ENCODE measurements at places on chromosomes 6 and 20. TPM values are rescaled to one million over a fixed set of nuclear protein-coding genes. Genes with fewer than 3 reads are reported as not detected.

- DNase-seq, result peak; percentile 85
These were observed 28.5 kb downstream of the RSPO3 start for GRCh38 chr6:127146932-127147331.

DNA sequence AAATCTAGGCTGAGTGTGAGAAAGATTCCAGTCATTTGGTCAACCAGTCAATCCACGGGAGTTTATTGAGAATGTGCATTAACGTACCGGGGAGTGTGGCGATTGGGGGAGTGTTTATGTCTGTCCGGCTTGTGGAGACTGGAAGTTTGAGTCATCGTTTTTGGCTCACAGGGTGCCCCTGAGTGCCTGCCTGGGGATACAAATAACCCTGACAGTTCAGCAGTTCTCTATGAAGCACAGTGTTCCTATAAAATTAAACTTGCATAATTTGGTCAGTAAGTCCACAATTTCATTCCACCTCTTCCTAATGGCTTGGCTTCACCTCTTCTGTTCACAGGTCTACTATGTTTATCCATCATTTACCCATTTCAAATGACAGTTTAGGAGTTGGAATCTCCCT lies 72.6 kb upstream of the PLEKHG1 start:
- peak; percentile 18 for DNase-seq

- DNase-seq, result no peak
These were observed 45.8 kb downstream of the EPM2A start for GRCh38 chr6:145689529-145689928.

- DNase-seq, result no peak
These were observed 6.7 kb upstream of the SLC17A9 start for GRCh38 chr20:62945771-62946339.

DNA sequence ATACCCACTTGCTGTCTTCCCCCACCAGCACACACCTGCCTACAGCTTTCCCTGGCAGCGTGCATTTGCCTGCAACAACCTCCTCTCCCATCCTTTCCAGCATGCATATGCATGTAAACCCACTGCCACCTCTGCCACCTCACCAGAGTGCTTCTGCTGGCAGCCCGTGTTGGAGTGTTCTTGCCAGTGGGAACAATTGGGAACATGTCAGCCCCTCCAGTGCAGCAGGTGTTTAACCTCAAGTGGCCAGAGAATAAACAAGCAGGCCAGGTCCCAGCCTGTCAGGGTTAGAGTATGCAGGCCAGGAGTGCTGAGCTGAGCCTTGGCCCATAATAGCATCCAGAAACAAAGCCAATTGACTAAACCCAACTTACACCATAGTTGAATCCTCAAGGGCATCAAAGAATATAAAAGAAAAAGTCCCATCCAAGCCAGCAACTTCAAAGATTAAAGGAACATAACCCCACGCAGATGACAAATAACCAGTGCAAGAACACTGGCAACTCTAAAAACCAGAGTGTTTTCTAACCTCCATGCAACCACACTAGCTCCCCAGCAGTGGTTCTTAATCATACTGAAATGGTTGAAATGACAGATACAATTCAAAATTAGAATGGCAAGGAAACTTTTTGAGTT lies 1212.1 kb upstream of the CITED2 start:
- no peak for DNase-seq

GRCh38 chr6:45830441-45831139 lies 185.1 kb downstream of the CLIC5 start:
- no peak for DNase-seq

GRCh38 chr6:85642774-85643536 lies at the start of gene SYNCRIP:
Gene SYNCRIP, minus strand, starts transcription at chr6:85642886. Its CDS starts 1,447 bp downstream, at chr6:85641439.
- DNase-seq, result peak; percentile 94

- peak; percentile 90 for DNase-seq
These were observed 34.9 kb upstream of the TNFAIP3 start for GRCh38 chr6:137832110-137832509.

DNA sequence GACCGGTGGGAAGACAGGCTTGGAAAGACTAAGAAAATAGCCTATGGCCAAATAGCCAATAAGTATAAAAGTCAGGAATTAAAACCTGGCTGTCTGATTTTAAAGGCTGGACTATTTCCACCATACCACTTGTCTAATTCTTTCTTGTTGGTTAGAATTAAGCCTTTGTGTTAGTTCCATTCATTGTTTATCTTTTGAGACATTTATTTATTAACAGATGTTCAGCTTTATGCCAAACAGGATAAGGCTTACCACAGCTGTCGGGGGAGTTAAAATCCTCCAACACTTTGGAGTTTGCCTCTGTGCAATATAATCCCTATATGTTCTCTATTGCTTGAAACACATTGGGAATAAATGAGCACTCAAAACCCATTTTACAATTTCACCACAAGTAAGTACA lies 208.3 kb downstream of the TMEM200A start:
- DNase-seq, result no peak

DNA sequence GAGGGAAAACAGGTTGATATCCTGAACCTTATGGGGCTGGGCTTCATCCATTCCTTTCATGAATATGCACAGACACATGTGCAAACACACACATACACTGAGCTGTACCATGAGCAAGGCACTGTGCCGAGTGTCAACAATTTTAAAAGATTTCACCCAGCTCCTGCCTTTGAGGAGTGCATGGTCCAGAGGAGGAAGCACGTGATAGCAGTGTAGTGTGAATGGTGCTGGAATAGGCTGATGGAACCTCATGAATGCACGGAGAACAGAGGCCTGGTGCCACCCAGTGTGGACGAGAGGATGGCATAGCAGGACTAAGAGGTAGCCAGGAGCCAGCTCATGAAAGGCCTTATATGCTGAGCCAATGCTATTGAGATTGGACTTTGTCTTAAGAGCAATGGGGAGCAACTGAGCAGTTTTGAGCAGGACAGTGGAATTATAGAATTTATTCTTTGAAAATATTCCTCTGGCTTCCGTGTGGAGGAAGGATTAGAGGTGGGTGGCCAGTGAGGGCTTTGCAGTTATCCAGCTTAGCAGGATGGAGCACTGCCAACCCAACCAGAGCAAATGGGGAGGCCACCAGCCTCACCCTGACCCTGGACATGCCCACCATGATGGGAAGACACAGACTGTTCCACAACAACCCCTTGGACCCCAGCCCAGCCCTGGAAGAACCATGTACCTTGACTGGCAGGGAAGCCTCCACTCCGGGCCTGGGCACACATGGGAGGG lies 84.4 kb downstream of the UNC5CL start:
- DNase-seq, result no peak

- no peak for DNase-seq
These were observed 299.9 kb upstream of the BMP2 start for GRCh38 chr20:6467562-6467961.

DNA sequence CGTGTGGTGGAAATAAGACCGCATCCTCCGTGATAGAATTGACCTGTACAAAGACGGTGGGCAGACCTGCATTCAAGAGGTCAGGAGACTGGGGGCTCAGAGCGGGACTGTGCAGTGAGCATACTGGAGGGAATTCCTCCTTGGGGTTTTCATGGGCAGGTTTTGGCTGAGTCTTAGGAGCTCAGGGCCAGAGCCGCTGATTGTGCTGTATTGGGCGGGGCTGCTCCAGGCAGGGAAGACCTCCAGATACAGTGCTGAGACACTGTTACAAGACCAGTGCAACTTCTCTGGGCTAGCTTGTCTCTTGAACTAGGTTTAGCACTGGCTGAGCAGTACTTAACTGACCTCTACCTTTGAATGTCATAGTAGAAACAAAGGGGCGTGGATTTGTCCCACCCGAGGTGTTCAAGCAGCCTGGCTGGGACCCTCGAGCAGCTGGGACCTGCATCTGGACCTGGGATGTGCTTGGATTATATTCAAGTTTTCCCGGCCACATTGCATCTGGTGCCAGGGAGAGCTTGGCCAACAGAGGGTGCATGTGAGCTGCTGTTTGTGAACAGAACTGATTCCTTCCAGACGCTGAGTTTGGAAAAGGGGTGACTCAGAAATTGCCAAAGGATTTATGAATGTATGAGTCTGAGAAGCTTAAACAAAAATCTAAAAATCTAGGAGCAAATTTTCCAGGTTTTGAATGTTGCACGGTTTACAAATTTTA lies 33.4 kb upstream of the SLC22A1 start:
- DNase-seq, result peak; percentile 61

GRCh38 chr20:56827763-56828162 lies 198.7 kb downstream of the TFAP2C start:
- no peak for DNase-seq

- DNase-seq, result peak; percentile 20
These were observed 48.6 kb upstream of the FABP7 start for GRCh38 chr6:122730775-122731386.

GRCh38 chr20:58546756-58547622 lies 31.8 kb upstream of the APCDD1L start:
- no peak for DNase-seq

GRCh38 chr20:654417-654750 lies 1.4 kb upstream of the SRXN1 start:
- no peak for DNase-seq

DNA sequence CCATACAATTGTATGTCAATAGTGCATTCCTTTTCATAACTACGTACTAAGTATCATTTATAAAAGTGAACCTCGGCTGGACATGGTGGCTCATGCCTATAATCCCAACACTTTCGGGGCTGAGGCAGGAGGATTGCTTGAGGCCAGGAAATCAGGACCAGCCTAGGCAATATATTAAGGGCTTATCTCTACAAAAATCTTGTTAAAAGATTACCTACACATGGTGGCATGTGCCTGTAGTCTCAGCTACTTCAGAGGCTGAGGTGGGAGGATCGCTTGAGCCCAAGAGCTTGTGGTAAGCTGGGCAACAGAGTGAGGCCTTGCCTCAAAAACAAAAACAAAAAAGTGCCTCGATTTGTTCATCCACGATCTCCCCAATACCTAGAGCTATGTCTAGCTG lies 449.7 kb upstream of the SULF2 start:
- no peak for DNase-seq

GRCh38 chr6:53889365-53889764 lies 94.6 kb downstream of the LRRC1 start:
- DNase-seq, result no peak

DNA sequence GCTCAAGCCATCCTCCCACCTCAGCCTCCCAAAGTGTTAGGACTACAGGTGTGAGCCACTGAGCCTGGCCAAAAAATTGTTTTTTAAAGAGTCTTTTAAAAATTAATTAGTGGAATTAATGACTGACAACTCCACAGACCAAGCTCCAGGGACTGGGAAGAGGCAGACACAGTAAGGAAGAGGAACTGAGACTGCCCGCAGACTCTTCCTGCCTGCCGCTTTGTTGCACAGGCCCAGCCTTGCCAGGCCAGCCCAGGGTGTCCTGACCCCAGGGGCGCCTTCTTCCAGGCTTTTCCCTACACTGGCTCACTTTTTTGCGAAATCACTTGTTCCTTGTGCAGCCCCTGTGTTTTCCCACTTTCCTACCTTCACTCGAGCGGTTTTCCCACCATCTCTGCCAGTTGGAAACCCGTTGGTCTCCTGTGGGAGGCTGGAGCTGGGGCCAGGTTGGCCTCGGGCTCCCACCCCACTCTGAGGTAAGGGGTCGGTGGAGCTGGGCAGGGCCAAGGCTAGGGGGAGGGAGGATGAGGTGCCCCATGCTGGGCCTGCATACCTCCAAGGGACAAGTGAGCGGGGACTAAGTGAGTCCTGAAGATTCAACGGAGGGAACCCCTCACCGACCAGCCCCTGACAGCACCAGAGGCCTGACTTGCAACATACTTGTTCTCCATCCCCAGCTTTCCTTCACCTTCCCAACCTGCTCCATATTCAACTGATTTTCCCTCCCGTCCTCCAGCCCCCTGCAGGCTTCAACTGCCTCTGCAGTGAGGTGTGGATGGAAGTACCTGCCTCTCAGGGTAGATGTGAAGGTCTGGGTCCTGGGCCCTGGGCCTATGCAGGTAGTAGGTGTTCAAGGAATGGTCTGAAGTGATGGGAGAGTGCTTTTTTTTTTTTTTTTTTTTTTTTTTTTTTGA lies 23.5 kb upstream of the SMIM29 start:
- DNase-seq, result no peak

DNA sequence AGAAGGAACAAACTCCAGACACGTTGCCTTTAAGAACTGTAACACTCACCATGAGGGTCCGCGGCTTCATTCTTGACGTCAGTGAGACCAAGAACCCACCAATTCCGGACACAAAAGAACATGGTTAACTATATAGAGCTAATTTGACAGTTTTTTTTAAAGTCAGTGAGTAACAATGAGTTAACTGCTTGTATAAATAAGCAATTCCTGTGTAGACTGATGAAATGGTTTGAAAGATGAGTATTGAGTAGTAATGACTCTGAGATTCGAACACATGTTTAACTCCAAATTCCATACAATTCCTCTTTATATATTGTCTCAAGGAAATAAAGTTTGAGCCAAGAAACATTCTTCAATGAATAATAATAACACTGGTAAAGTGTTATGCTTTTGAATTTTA lies 478.0 kb downstream of the MMUT start:
- DNase-seq, result no peak

DNA sequence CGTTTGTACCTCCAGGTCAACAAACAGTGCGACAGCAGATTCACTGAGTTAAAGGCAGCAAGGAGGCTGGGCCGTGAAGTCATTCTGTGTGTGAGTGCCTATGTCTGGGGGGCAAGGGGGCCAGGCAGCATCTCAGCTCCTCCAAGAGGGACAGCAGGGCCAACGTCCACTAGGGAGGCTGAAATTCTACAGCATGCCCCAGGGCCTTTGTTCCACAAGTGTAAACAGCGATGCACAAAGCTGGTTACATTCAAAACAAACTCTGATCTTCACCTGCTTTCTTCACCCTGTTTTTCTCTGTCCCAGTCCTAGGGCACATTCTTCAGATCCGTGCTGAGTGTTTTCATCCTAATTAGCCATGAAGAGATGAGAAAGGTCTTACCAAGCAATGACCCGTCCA lies 41.1 kb downstream of the PXDC1 start:
- no peak for DNase-seq

- DNase-seq, result no peak
These were observed 77.9 kb downstream of the RFX6 start for GRCh38 chr6:116954938-116955337.

GRCh38 chr20:47220161-47220582 lies 136.3 kb downstream of the ZMYND8 start:
- DNase-seq, result peak; percentile 21

- no peak for DNase-seq
These were observed 16.1 kb downstream of the FBXO30 start for GRCh38 chr6:145798530-145798929.

DNAH8 gene
- not detected for total RNA-seq

ADGRF5 gene
- total RNA-seq, result 0.19 TPM

GRM1 gene
- not detected for total RNA-seq

LSM2 gene
- 88.0 TPM for total RNA-seq

ATAT1 gene
- 5.9 TPM for total RNA-seq

CST4 gene
- total RNA-seq, result not detected

GSTA2 gene
- not detected for total RNA-seq

IBTK gene
- total RNA-seq, result 34.0 TPM

ATRN gene
- 28.5 TPM for total RNA-seq

SYCP2 gene
- 0.26 TPM for total RNA-seq

SH3BGRL2 gene
- total RNA-seq, result 2.3 TPM

APCDD1L gene
- total RNA-seq, result 2.4 TPM

BPIFB2 gene
- not detected for total RNA-seq

EYA2 gene
- total RNA-seq, result not detected

TSHZ2 gene
- total RNA-seq, result 0.36 TPM

Measured in A172 (cell line).